Hepatocyte (in vitro differentiated cells): ENCODE measurements at places on chromosomes 7 and 10. TPM values are rescaled to one million over a fixed set of nuclear protein-coding genes. Genes with fewer than 3 reads are reported as not detected.
A peak's percentile ranks its signal among the peaks of the same experiment; 100 is the strongest.

GRCh38 chr7:150405584-150406311 lies 26.6 kb downstream of the ZNF775 start:
- peak; percentile 55 for DNase-seq

GRCh38 chr10:90917238-90917967 lies 3.5 kb downstream of the ANKRD1 start:
- no peak for DNase-seq

DNA sequence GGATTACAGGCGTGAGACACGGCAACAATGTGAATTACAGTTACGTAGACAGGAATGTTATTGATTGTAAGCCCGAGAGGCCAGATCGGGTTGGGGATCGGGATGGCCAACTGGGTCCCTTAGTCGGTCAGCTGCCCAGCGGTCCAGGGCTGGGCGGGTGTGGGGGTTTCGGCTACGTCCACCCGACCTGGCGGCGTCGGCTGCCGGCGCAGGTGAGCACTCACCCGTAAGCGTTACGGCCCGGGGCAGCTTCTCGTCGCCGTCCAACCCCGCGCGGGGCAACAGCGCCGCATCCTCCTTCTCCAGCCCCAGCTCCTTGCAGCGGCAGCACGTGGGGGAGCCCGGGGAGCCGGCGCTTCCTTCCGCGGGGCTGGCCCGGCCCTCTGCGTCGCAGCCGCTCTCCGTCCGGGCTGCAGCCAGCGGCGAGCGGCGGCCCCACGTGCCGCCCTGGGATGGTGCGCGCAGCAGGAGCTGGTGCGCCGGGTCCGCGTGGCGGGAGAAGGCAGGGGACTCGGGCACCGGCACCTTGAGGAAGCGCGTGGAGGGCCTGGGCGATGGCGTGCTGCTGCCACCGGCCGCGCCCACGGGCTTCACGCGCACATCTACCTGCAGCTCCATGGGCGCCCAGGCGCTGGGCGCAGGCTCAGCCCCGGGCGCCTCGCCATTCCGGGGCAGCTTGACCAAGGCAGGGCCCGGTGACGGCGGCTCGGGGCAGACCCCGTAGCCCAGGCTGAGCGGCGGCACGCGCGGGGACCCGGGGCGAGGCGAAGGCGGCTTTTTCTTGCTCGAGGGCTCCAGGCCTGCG lies 609 bp downstream of the KLRG2 start:
- peak; percentile 41 for DNase-seq

- DNase-seq: no peak
These were observed 36.5 kb upstream of the TNKS2 start for GRCh38 chr10:91761721-91762120.

- DNase-seq: peak; percentile 81
These were observed 15.9 kb downstream of the PTPRE start for GRCh38 chr10:127922675-127923366.

DNA sequence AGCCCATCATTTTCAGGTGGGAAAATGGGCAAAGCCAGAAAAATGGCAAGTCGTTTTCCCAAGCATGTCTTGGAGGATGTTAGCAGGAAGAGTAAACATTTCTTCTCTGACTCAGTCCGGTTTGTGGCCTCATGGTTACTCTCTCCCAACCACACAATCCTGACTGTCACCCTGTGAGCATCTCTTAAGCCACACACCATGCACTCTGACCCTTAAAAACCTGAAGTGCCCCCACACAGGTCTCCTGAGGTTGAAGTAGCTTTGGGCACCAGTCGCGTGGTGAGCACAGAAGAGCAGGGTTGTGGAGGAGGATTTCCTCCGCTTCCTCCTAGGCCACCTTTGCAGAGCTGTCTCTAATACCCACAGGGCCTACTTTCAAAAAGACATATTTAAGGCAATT lies 387.3 kb upstream of the NPVF start:
- no peak for DNase-seq

DNA sequence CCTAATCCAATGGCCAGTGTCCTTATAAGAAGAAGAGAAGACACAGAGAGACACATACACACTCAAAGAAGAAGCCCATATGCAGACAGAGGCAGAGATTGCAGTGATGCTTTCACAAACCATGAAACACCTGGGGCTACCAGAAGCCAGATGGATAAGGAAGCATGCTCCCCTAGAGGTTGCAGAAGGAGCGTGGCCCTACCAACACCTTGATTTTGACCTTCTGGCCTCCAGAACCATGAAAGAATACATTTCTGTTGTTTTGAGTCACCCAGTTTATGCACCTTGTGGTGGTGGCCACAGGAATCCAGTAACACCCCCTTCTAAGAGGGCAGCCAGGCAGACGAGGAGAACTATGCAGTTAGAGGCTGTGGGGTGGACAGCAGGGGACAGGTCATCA lies 43.5 kb downstream of the AOC1 start:
- DNase-seq: no peak

Gene EEF1AKMT2
- total RNA-seq: 10.5 and 13.4 TPM in 2 replicates
